ENCODE measurements at places on chromosomes 13 and 19. TPM values are rescaled to one million over a fixed set of nuclear protein-coding genes. Genes with fewer than 3 reads are reported as not detected.

GRCh38 chr13:94232956-94233355 lies 246.5 kb downstream of the DCT start:
- no peaks in the 10 kb centered on the region for H3K27me3 ChIP-seq
- H3K36me3 ChIP-seq = no peaks in the 10 kb centered on the region
- H3K4me3 ChIP-seq = no peak overlapping the region
- H3K4me1 ChIP-seq = no peaks in the 10 kb centered on the region

The HSPB6 gene
- 899 TPM for total RNA-seq

The LRRC63 gene
- not detected for total RNA-seq

The GGN gene
- not detected for total RNA-seq

Data from left ventricle myocardium inferior (tissue), 1 donor.